ENCODE measurements at places on chromosomes 3 and 15. TPM values are rescaled to one million over a fixed set of nuclear protein-coding genes. Genes with fewer than 3 reads are reported as not detected.

GRCh38 chr3:196772102-196772501 is 32.4 kb downstream of the PAK2 start:
- H3K4me3 ChIP-seq, result no peak overlapping the region
- H3K27ac ChIP-seq, result no peak overlapping the region
- H3K27me3 ChIP-seq, result no peaks in the 10 kb centered on the region
- no peaks in the 10 kb centered on the region for H3K36me3 ChIP-seq
- peaks cover 35% of the 10 kb centered on the region for H3K4me1 ChIP-seq

Gene GOLGA8S
- not detected for total RNA-seq

DNA sequence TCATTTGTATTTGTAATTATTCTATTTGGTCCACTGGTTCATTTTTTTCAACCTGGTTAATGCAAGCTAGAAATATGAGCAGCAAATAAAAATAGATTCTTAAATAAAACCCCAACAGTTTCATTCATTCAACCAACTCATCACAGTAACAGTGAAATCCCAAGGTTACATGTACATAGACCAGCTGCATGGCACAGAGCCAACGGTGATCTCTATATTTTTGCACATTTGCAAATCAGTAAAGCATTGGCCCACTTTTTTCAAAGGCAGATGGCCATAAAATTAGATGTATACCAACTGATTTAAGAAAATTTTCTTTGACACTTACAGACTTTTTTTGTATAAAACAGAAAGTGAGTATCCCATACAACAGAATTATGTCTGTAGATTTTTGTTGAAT is 49.3 kb downstream of the STRIT1 start:
- no peaks in the 10 kb centered on the region for H3K36me3 ChIP-seq
- no peak overlapping the region for H3K27ac ChIP-seq
- no peaks in the 10 kb centered on the region for H3K27me3 ChIP-seq
- no peak for DNase-seq
- no peaks in the 10 kb centered on the region for H3K4me1 ChIP-seq

DNA sequence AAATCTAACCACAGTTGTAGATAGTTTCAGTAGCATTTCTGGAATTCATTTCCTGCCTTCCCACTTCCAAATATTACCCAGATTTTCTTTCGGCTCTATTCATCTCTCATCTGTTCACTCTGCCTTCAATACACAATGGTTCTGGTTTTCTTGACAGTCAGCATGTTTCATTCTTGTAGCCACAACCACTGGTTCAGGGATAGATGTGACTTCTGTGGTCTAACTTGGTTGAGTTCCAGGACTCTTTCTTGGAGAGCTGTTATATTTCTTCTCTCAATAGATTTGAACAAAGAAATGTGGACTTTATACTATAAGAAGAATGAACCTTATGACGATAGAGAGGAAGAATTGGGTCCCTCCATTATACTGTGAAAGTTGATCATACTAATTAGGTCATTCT is 228.8 kb downstream of the NSUN3 start:
- H3K4me1 ChIP-seq, result no peaks in the 10 kb centered on the region
- no peaks in the 10 kb centered on the region for H3K27me3 ChIP-seq
- H3K27ac ChIP-seq, result no peak overlapping the region
- no peak for DNase-seq

DNA sequence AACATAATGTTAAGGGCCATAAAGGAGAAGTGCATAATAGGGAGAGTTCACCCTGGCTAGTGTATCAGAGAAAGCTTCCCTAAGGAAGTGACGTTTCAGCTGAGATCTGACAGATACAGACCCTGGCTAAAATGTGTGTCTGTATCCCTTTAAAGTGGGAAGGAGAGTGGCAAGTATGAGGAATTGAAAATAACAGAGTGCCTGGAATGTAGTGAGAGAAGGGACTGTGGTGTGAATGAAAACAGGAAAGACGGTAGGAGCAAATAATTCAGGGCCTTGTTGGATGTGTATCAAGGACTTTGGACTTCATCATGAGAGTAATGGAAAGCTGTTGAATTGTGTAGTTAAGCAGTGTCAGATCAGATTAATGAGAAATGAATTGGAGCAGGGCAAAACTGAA is 30.5 kb downstream of the NEO1 start:
- no peak overlapping the region for H3K4me3 ChIP-seq
- H3K4me1 ChIP-seq, result peaks cover 21% of the 10 kb centered on the region
- H3K36me3 ChIP-seq, result no peaks in the 10 kb centered on the region
- no peaks in the 10 kb centered on the region for H3K27me3 ChIP-seq
- no peak overlapping the region for H3K27ac ChIP-seq
- no peak for DNase-seq

DNA sequence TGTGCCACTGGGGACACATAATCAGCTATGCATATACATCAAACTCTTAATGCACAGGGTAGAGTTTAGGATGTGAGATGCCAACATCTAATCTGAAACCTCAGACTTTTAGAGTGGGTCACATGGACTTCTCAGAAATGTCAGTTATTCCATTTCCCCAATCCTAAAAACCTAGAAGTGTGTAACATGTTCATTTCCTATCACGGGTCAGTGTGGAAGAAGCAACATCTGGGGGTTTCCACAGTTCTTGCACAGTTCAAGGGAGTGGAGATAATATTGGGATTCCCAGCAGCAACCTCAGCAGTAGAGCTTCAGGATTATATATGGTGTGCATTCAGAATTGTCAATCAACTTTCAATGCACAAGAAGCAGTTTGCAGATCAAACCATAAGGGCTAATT is 44.4 kb upstream of the SPRED1 start:
- no peak overlapping the region for H3K4me3 ChIP-seq
- H3K4me1 ChIP-seq, result peaks cover 18% of the 10 kb centered on the region
- DNase-seq, result no peak
- H3K27me3 ChIP-seq, result no peaks in the 10 kb centered on the region

Measured in vagina (tissue), 2 donors.